Amniotic epithelial cell (primary cell): ENCODE measurements at places on chromosomes 7 and 10.

- peak; percentile 37 for DNase-seq
These were observed 48.5 kb downstream of the GNAT3 start for GRCh38 chr7:80463272-80463920.

GRCh38 chr7:29449569-29450260 lies 113.9 kb upstream of the PRR15 start:
- no peak for DNase-seq

DNA sequence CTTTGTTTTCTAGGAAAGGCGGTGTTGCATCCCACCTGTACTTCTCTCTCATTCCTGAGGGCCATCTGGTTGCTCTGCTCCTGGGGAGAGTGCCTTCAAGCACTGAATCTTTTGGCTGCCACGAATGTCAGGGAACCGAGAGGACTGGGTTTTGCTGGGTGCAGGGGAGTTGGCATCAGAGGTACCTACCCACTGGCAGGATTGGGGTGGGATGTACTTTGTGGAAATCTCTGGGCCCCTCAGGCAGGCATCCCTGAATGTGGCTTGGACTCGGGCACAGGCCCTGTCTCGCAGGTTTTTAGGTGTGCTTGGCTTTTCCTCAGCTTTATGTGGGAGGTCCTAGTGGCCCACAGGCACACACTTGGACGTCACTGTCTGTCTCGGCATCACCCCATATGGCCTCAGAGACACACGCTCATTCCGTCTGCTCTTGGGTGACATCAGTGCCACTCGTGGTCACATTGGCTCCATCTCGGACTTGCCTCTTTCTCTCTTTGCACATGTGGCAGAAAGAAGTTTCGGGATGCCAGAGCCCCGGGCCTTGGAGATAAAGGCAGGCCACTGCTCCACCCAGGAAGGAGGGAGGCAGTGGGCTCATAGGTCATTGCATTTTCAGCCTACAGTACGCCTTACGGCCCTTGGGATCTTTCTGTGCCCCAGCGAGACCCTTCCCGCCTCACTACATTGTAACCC lies 325.6 kb downstream of the ZNF716 start:
- DNase-seq, result no peak

DNA sequence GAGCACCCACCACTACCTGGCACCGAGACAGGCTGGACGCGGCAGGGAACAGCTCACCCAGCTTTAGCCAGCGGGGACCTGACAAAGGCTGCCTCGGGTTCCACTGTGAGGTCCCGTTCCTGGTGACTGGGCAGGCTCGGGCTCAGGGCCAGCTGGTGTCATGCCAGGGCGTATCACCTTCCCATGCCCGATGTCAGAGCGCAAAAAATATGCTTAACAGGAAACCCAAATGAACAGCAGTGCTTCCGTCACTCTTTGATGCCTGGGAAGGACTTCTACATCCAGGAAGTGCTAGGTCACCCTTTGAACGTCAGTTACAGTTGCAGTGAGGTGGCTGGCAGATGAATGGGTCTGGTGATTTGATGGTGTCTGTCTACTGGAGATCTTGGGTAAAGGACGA lies 106.0 kb downstream of the ADARB2 start:
- no peak for DNase-seq

- peak; percentile 97 for DNase-seq
These were observed 906.7 kb upstream of the AUTS2 start for GRCh38 chr7:68691261-68692216.

GRCh38 chr7:140212100-140212881 lies 35.5 kb upstream of the KDM7A start:
- DNase-seq, result no peak

GRCh38 chr10:60942788-60943315 lies 1.1 kb downstream of the RHOBTB1 start:
- DNase-seq, result peak; percentile 52

- no peak for DNase-seq
These were observed 28.9 kb downstream of the PDLIM1 start for GRCh38 chr10:95261926-95262325.

DNA sequence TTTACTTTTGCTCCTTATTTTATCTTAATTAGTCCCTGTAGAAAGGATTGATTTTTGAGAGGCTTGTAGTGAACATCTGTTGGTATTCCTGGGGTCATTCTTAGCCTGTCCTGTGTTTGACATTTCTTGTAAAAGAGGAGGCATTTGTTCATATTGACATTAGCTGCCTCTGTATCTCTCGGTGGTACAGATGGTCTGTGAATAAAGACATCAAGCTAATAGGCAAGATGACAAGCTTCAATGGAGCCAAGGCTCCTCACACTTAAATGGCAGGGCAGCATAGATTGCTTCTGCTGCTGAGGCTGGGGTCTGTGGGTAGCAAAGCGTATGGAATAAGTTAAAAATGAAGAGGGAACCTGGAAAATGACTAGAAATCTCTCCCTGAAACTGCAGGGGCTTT lies 687.6 kb downstream of the LRMDA start:
- DNase-seq, result no peak

DNA sequence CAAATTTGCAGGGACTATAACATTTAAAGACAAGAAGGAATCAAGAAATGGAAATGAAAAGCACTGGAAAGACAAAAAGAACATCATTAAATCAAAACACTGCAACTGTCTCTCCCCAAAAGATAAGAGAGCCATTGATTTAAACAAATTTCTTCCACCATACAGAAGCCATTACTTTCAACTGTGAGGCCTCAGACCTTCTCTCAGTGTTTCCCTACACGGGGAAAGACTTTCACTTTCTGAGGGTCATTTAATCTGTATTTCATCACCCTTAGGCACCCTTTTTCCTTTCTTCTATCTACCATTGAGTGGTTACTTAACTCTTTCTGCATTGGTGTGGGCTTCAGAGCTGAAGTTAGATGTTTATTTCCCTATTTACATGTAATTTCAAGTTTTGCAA lies 47.5 kb downstream of the CCDC172 start:
- DNase-seq, result no peak

GRCh38 chr10:82889728-82890127 lies 1014.7 kb downstream of the NRG3 start:
- DNase-seq, result no peak

DNA sequence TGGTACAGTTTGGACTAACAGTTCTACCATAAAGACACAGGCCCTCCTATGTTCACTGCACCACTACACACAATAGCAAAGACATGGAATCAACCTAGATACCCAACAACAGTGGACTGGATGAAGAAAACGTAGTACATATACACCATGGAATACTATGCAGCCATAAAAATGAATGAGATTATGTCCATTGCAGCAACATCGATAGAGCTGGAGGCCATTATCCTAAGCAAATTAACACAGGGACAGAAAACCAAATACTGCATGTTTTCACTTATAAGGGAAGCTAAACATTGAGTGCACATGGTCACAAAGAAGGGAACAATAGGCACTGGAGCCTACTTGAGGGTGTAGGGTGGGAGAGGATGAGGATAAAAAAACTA lies 75.0 kb downstream of the MEST start:
- DNase-seq, result no peak

- peak; percentile 16 for DNase-seq
These were observed 437.4 kb upstream of the GALNT17 start for GRCh38 chr7:70694434-70694970.

GRCh38 chr7:121079425-121080169 lies 91.1 kb downstream of the CPED1 start:
- DNase-seq, result peak; percentile 37

DNA sequence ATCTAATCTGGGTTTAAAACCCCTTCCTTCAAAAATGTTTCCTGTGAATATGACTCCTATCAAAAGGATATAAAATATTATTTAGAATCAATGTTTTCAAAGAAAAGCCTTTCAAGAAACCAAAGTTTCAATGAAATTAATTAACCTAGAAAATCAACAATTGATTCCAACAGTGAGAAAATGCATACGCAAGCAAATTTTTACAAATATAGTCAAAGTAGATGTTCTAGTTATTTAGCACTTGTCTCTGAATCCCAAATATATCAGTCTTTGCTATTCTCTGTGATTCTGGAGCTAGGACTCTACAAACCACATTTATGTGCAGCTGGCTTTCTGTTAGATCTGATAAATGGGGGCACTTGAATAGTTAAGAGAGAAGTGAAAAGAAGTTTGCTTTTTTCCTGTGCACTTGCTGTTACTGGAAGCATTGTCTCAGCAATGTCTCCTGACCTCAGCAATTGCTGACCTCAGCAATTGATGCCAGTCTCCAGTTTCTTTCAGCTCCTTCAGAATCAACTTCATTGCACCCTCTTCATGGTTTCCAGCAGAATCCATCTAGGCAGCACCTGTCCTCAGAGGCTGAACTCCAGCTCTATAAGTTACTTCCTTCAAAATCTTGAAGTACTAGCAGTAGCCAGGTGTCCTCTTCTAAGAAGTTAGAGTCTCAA lies 879.9 kb upstream of the LRRN3 start:
- no peak for DNase-seq

- no peak for DNase-seq
These were observed 118.0 kb downstream of the CELF2 start for GRCh38 chr10:11135709-11136108.

- no peak for DNase-seq
These were observed 92.3 kb downstream of the FAM171A1 start for GRCh38 chr10:15278786-15279185.

- no peak for DNase-seq
These were observed 39.9 kb upstream of the GOT1 start for GRCh38 chr10:99470327-99470726.

- DNase-seq, result no peak
These were observed 200.2 kb downstream of the ELMO1 start for GRCh38 chr7:37248396-37248861.

DNA sequence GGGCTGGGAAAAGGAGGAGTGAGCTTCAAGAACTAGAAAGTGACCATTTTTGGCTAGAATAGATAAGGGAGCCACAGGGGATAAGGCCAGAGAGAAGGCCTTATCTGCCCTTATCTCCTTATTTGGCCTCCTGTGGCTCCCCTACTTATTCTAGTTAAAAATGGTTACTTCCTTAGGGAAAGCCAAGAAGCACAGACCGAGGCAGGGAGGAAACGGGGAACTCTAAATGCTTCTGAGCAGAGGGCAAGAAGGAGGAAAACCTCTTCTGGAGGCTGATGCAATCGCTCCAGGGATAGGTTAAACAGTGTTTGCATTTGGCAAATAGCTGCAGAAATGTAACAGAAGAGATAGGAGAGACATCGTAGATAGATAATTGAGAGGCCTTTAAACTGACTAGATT lies 18.6 kb downstream of the NRP1 start:
- DNase-seq, result peak; percentile 55

GRCh38 chr7:16609842-16610450 lies 35.6 kb downstream of the ANKMY2 start:
- DNase-seq, result no peak

DNA sequence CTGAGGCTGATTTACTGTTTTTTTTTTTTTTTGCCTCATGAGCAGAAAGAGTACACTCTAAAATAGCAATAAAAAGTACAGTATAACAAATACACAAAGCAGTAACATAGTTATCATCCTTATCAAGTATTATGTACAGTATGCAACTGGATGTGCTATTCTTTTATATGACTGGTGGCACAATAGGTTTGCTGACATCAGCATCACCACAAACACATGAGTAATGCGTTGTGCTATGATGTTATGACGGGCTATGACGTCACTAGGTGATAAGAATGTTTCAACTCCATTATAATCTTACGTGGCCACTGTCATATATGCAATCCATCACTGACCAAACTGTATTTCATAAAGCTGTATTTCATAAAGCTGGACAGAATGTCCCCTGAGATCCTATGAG lies 189.2 kb upstream of the GLI3 start:
- DNase-seq, result peak; percentile 99

GRCh38 chr7:87538052-87538451 lies 62.6 kb upstream of the ABCB4 start:
- no peak for DNase-seq

DNA sequence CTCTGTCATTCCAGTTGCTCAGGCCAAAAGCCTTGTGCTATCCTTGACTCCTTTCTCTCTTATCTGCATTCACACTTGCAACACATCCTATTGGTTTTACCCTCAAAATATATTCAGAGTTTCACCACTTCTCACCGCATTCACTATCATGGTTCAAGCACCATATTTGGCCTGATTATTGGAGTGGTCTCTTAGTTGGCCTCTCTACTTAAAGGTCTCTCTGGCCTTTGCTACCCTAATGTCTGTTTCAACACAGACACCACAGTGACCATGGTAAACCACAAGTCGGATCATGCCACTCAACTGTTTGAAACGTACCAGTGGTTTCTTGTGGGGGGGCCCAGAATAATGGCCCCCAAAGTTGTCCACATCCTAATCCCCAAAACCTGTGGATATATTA lies 15.2 kb upstream of the PDZD8 start:
- DNase-seq, result no peak

DNA sequence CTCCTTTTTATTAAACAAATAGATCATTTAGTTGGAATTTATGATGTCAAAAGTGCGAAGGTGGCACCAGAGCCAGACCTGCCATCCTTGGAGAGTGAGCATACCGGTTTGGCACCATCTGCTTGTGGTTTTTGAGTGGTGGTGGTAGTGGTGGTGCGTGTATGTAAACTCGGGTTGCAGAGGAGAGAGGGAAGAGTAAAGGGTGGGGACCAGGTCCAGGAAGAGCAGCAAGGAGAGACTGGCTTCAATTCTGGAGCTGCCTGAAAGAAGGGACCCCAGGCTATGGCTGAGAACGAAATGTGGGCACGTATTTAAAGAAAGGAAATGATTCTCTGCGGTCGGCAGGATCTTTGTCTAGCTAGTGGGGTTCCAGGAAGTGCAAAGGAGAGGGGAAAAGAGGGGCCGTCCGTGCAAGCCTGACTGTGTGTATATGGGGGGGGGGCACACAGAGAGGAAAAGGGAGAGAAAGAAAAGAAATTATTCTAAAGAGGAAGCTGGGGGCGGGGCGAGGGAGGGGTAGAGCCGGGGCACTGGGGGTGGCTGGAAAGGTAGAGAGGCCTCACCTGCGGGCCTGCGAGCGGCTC lies 448 bp upstream of the GOLGA7B start:
- no peak for DNase-seq

DNA sequence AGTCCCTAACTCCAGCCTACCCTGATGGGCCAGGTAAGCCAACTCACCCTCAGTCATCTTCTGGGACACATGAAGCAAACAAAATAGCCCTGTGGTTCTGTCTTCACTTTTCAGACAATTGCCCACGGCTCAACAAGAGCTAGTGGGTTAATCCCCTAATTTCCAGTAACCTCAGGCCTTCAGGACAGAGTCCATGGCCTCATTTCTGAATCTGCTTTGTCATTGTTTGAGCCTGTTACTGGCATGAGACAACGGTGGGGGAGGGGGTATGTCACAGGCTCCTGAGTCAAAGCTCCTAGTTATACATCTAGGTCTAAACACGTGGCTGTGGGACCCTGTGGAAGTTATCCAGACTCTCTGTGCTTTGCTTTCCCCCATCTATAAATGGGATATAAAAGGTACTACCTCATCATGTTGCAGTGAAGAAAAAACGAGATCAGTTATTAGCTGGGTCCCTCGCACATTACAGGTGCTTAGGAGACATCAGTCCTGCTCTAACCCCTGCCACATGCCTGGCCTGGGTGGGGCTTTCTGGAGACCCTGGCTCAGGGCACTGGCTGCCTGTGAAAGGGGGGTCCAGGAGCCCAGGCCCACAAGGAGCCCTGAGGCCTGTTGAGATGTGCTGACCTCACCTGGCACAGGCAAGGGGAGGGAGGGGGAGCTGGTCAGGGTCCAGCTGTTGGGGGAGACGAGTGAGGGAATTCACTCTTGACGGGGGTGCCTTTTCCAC lies 16.5 kb downstream of the MAT1A start:
- peak; percentile 17 for DNase-seq
